Gastroesophageal sphincter (tissue), 4 donors: ENCODE measurements at places on chromosomes 1 and 21.

GRCh38 chr1:241715435-241715834, 63.4 kb downstream of the WDR64 start:
- no peaks in the 10 kb centered on the region for H3K36me3 ChIP-seq
- no peaks in the 10 kb centered on the region for H3K4me1 ChIP-seq
- ATAC-seq = no peak
- no peak overlapping the region for H3K27ac ChIP-seq

DNA sequence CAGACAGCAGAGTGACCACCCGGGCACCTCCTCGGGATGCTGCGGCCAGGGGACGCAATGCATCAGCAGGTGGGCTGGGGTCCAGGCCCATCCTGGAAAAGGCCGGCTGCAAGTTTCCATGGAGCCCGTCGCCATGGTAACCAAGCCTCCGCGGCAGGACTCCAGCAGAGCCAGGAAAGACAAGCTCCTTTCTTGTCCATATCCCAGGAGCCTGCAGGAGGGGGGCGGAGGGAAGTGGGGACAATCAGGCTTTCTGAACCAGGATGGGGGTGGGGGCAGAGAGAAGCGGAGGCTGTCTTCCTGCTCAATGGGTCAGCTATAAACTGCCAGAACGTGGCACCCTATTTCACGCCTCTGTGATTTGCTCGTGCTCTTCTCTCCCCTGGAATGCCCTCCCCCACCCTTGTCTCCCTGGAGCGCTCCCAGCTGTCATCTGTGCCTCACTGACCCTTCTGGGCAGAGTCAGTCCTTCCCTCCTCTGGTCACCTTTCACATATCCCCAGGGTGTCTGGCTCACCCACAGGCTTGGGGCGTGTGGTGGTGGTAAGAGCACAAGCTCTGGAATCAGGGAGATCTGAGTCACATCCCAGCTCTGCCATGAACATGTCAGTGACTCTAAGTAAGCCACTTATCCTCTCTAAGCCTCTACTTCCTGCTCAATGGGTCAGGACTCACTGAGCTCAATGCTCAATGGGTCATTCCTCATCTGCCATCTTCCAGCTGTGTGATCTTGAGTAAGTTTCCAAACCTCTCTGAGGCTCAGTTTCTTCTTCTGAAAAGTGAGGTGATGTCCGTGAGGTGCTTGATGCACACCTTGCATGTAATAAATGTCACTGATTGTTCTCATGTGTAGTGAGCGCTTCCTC, 58.9 kb upstream of the LAPTM5 start:
- H3K36me3 ChIP-seq = no peaks in the 10 kb centered on the region
- peak; percentile 60 for ATAC-seq
- no peaks in the 10 kb centered on the region for H3K27me3 ChIP-seq
- peak overlapping the region; percentile 92 for H3K27ac ChIP-seq
- H3K4me3 ChIP-seq = no peak overlapping the region

DNA sequence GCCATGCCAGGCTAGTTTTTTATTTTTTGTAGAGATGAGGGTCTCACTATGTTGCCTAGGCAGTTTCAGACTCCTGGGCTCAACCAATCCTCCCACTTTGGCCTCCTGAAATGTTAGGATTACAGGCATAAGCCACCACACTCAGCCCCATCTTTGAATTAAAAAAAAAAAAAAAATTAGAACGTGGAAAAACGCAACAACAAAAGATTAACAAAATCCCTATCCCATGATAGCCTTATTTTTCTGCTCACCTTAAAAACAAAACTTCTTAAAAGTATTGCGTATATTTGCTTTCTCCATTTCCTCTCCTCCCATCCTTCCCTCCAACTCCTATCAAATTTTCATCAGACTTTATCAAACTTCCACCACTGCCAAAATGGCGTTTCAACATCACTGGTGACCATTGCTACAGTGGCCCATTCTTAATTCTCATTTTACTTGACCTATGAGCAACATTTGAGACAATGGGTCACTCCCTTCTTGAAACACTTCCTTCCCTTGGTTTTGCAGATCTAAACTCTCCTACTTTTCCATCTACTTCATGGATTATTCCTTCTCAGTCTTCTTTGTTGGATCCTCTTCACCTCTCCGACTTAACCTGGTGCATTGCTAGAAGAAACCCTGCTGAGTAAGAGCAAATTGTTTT, 579 bp upstream of the ZNF684 start:
- H3K27ac ChIP-seq = peak overlapping the region; percentile 79
- no peaks in the 10 kb centered on the region for H3K36me3 ChIP-seq
- peak overlapping the region; percentile 87 for H3K4me3 ChIP-seq
- H3K27me3 ChIP-seq = no peaks in the 10 kb centered on the region
- peaks cover 15% of the 10 kb centered on the region for H3K4me1 ChIP-seq

- no peaks in the 10 kb centered on the region for H3K36me3 ChIP-seq
- H3K4me3 ChIP-seq = no peak overlapping the region
- H3K27ac ChIP-seq = peak overlapping the region; percentile 82
- ATAC-seq = peak; percentile 92
These were observed 36.6 kb upstream of the SLC44A3 start for GRCh38 chr1:94783342-94784189.
